GM18507 (cell line): ENCODE measurements at places on chromosomes 16 and 17.

DNA sequence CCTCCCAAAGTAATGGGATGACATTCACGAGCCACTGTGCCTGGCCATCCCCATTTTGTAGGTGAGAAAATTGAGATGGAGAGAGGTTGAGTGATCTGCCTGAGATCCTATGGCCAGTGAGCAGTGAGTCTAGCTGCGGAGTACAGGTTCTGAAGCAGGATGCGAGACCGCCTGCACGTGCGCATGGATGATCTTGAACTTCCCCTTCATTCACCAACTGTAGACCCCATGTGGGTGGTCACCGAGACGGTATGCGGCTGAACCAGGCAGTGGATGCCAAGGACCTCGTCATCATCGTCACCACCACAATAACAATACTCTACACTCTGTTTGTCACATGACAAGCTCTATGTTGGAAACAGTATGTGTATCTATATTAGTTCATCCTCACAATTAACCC is 6.2 kb upstream of the SPNS3 start:
- DNase-seq: no peak

- no peak for DNase-seq
Measured at GRCh38 chr17:55829995-55830612, 79.3 kb downstream of the PCTP start.

DNA sequence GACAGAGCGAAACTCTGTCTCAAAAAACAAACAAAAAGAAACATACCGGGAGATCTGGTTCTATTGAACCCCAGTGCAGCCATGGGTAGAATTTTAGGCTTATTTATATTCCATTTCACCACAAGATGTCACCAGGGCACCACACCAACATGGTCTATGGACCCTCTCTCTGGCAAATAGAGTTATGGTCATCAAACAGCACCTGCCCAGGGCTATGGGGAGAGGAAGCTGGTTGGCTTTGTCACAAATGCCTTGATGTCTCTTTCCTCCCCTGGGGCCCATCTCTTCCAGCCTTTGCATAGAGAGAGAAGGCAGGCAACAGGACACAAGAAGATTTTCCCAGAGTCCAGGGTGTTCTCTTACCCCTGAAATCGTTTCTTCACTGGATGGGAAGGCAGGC is 128.4 kb downstream of the WWOX start:
- no peak for DNase-seq

- no peak for DNase-seq
Measured at GRCh38 chr16:64656471-64656870, 465.4 kb downstream of the CDH11 start.

DNA sequence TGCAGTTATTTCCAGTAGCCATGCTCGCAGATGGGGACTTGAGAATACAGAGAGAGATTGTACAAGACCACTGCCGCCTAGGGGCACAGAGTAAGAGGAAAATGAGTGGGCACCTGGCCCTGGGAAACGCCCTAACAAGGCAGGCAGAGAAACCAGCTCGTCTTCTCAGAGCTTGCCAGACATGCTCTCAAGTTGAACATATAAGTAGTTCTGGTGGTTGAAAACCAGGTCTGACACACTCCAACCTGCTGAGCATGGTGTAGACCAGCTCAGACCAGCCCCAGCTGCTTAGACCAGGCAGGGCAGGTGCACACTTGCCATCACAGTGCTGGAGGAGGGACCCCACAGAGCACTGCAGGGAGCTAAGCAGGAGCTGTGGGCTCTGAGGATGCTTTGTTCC is 250.5 kb downstream of the CPPED1 start:
- DNase-seq: no peak

GRCh38 chr17:4998027-4998731 is 429 bp downstream of the KIF1C start:
- DNase-seq: no peak

DNA sequence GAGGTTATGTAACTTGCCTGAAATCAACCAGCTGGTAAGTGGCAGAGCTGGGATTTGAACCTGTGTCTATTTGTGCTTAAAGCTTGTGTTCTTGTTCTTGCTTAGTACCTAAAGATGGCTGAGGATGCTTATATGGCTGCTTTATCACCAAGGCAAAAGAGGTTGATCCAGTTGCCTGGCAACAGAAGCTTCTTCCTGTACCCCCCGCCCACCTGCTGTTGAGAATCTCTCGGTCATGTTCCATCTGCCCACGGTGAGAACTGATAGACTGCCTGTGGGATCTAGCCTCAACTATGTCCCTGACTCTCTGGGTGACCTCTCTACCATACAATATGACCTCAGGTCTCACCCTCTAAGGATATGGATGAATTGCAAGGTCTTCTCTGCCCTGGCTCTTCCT is 60.7 kb downstream of the ABCC6 start:
- no peak for DNase-seq

GRCh38 chr17:46869975-46870803 is 18.8 kb downstream of the WNT9B start:
- no peak for DNase-seq

GRCh38 chr17:59619298-59620063 is at the start of gene CLTC:
CLTC (plus strand) TSS chr17:59619895; CDS start chr17:59620132, 237 bp downstream.
- peak; percentile 58 for DNase-seq

- no peak for DNase-seq
Measured at GRCh38 chr16:49800876-49801275, 55.0 kb downstream of the ZNF423 start.

GRCh38 chr16:64910356-64910755 is 211.5 kb downstream of the CDH11 start:
- DNase-seq: no peak

DNA sequence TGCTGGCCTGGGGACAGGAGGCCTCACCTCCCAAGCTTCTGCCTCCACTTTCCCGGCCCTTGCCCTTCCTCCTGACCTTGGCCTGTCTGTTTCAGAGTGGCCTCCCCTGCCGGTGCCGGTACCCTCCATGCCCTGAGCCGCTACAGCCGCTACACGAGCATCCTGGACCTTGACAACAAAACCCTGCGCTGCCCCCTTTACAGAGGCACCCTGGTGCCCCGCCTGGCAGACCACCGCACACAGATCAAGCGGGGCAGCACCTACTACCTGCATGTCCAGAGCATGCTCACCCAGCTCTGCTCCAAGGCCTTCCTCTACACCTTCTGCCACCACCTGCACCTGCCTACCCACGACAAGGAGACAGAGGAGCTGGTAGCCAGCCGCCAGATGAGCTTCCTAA is 7.4 kb downstream of the SMCR8 start:
- DNase-seq: no peak

DNA sequence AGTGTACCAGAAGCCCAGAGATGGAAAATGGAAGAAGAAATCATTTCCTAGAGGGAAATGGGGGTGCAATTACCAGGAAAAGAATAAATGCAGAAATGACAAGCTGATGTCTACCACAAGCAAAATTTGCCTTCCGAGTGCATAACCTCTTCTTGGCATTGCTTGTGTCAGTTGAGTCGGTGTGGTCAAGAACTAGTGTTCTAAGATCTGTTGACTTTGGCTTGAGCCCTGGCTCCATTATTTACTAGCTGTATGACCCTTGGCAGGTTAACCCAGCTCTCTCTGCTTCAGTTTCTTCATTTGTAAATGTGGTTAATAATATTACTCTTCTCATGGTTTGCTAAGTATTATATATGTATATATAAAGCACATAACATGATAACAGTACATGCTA is 273.0 kb upstream of the IRX5 start:
- no peak for DNase-seq

GRCh38 chr17:82094931-82095776 is 2.9 kb downstream of the FASN start:
- no peak for DNase-seq

DNA sequence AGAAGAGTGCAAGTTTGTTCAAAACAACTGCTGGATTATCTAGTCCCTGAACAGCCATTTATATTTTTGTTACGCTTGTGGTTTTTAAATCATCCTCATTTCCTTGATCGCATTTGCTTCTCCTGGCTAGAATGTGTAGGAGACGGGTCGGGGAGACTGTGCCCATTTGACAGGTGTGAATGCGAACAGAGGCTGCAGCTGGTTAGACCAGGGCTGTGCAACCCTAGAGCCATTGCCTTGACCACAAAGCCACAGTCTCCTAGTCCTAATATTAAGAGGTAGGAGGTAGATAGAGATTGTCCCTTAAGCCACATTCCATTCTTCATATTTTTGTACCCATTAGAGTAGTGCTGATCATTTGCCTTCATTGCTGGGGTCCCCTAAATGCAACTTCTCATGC is 639.1 kb downstream of the WWOX start:
- no peak for DNase-seq

DNA sequence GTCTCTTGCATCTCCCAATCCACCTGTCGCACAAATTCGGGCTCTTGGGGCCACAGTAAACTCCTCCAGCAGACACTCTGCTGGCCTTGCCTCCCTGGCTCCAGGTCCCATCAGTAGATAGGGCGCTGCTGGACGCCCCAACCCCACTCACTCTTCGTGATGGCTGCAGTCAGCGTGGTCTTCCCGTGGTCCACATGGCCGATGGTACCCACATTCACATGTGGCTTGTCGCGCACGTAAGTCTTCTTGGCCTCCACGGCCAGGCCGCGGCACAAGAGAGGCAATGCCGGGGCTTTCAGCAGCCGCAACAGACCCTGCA is 428 bp downstream of the TUFM start:
- no peak for DNase-seq

DNA sequence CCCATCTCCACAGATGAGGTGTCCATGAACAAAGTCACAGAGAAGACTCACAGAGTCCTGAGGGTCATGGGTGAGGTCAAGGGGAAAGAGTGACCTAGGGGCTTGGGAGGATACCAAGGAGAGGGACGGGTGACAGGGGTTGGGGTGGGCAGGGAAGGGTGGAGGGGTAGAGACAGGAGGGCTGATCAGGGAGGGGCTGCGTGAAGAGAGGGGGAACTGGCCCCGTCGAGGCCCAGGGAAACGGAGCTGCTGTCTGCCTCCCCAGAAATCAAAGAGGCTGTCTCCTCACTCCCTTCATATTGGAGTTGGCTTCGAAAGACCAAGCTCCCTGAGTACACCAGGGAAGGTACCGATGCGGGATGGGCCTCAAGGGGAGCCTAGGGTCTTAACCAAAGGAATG is 617 bp downstream of the TMEM95 start:
- DNase-seq: no peak

- no peak for DNase-seq
Measured at GRCh38 chr17:57431415-57431814, 175.1 kb downstream of the MSI2 start.

DNA sequence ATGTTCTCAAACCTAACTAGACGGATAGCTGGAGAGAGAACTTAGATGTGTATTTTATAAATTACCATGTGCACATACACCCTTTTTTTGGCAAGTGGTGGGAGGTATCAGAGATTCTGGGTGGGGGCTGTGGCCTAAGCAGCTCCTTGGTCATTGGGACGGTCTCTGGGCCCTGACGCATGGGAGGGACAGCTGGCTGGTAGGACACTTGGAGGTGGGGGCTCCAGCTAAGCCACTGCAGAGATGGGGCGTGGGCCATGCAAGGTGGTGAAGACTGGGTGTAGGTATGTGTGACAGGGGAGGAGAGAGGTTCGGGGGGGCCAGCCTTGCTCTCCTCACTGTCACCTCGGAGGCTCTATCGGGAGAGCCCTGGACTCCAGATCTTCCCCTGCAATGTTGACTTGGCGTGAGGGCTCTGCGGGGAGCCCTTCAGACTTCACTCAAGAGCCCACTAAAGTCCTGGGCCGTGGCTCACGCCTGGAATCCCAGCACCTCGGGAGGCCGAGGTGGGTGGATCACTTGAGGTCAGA is 17.1 kb downstream of the C1QTNF1 start:
- DNase-seq: no peak

GRCh38 chr17:81179220-81179619 is 13.2 kb upstream of the AATK start:
- no peak for DNase-seq

- DNase-seq: no peak
Measured at GRCh38 chr17:58032691-58033415, 25.8 kb upstream of the SRSF1 start.

- no peak for DNase-seq
Measured at GRCh38 chr17:27533874-27534815, 77.9 kb downstream of the KSR1 start.

DNA sequence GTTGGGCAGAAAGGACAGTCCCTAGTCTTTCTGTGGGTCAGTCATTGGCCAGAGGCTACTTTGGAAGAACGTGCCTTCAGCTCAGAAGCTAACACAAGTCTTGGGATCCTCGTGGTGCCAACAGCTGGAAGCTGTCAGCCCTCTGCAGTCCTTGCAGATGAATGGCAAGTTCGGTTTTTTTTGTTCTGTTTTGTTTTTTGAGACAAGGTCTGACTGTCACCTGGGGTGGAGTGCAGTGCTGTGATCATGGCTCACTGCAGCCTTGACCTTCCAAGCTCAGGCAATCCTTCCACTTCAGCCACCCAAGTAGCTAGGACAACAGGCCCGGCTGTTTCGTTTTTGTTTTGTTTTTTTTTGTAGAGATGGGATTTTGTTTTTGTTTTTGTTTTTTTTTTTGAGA is 149.4 kb downstream of the SPECC1 start:
- DNase-seq: no peak

DNA sequence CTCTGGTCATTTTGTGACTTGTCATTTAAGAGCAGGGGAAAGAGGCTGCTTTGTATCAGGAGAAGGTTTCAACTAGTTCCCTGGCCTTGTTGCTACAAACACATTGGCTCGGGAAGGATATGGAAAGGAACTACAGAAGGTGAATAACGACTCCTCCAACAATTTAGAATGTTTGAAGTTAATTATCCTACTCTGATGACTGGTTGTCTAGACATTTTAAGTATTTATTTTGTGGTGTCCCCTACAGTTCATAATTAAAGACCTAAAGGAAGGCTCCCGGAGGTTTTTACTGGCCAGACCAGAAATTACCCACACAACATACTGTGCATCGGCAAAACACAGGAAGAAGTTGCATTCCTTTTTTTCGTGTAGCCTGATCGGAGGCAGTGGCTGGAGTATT is 515.8 kb upstream of the SALL1 start:
- DNase-seq: no peak

GRCh38 chr16:49970797-49971431 is 54.1 kb upstream of the CNEP1R1 start:
- no peak for DNase-seq

GRCh38 chr17:40453881-40454612 is 10.8 kb downstream of the IGFBP4 start:
- DNase-seq: no peak

DNA sequence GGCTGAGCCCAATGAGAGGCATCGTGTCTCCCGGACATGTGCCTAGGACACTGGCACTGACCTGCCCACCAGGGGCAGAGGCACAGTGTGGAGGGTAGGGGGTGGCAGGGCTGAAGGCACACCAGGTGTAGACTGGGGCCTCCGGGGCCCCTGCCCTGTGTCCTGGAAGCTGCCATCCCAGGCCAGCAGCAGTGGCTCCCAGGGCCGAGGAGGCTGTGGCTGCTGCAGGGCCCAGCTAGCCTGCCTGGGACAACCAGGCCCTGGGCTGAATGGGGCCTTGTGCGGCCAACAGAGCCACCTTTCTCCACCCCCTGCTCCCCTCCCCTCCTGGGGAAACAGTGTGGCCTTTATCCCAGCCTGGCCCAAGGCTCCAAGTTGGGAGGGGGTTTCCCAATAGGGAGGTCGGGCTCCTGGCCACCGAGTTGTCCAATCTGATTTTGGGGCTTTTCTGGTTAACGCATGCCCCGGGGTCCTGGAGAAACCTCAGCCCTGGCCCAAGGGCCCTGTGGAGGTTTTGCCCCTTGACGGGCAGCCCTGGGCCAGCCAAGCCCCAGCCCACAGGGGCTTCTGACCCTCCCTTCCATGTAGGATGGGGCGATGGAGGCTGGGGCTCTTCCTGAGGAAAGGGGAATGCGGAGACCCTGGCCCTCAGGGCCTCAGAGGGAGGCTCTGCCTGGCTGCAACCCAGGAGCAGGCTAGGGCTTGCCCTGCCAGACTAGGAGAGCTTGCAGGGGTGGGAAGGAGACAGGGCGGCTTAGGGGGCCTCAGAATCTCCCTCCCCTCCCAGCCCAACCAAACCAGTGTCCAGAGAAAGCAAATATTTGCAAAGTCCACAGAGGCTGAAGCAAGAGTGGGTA is 4.2 kb downstream of the MTSS2 start:
- DNase-seq: no peak
